NCI-H774 (cell line): ENCODE measurements at places on chromosomes 4 and X.

- DNase-seq, result no peak
Observed at GRCh38 chr4:71663780-71664179, 120.1 kb downstream of the GC start.

DNA sequence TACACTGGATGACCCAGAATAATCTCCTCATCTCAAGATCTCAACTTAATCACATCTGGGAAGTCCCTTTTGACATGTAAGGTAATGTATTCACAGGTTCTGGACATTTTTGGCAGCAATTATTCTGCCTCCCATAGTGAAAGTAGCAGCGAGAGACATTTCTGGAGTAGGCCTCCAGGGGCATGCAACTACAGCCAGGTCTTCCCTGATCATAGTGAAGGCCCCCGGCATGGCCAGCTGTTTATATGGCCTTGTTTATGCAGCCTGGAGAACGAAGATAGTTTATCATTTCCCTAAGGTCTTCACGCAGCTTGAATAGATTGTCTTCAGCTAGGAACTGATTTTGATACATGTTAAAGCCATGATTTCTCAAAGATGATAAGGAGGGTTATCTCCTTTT is 139.9 kb downstream of the RNF150 start:
- DNase-seq, result no peak

DNA sequence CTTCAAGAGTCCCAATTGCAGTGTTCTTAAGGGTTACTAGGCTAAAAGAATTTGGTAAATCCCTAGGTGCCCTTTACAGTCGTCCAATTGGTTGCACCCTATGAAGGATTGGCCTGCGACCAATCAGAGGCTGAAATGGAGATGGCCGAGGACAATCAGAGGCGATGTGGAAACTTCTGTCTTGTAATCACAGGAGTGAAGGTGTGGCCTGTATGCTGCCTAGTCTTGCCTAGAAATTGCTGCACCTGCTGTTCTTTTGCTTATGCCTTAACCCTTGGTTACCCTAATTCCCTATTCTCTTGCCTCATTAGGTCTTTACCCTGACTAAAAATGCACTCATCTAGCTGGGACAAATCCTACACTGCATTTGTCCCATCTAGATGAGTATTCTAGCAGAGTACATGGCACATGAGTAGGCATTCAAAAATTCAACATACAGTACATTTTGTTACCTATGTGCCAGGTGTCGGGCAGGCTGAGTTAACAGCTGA is 1.0 kb upstream of the DCK start:
- DNase-seq, result peak; percentile 14

DNA sequence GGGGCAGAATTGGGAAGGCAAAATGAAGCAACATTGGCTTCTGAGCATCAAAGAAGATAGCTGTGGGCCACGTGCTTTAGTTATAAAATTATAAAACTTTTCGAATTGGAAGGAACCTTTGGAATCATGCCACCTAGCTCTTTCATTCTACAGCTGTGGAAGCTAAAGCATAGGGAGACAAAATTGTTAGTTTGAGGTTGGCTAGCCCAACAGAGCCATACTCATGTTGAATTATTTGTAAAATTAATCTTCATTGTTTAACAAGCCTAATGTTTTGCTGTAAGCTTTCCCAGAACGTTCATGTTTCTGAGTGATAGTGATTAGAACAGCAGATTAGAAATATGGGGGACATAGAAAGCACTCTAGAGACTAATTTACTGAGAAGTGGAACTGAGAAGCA is 35.9 kb downstream of the HHIP start:
- no peak for DNase-seq

GRCh38 chrX:27575565-27575964 is 14.6 kb upstream of the DCAF8L2 start:
- no peak for DNase-seq

DNA sequence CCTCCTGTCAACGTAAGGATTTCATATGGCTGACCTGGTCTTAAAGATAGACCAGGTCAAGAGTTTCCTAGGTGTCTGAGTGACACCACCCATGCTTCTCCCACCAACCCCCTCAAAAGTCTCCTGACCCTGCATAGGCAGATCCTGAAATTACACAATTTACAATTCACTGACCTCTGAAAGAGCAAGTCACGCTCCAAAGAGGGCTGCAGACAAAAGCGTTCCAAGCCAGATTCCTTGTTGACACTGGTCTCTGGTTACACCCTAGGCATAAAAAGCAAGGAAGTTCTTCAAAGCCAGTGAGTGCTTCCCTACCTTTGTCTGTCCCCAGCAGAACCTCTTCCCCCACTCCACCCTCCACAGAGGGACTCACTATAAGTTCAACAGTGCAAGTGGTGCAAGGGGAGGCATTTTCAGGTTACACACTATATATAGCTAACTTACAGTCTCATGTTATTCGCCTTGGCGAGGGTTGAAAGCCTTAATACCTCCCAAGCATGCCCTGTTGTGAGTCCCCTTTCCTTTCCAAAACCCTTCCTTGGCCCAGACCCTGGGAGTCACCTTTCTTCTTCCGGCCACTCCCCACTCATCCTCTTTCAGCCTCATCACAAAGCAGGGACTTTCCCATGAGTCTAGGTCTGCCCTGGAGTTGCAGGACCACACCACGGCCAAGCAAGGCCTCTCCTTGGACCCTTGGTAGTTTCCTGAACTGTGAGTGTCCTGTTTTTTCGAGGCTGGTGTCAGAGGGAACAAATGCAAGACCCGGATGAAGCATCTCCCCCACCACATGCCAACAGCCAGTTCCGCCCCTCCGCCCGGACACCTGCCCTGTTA is 58.0 kb upstream of the KLF3 start:
- DNase-seq, result peak; percentile 13

DNA sequence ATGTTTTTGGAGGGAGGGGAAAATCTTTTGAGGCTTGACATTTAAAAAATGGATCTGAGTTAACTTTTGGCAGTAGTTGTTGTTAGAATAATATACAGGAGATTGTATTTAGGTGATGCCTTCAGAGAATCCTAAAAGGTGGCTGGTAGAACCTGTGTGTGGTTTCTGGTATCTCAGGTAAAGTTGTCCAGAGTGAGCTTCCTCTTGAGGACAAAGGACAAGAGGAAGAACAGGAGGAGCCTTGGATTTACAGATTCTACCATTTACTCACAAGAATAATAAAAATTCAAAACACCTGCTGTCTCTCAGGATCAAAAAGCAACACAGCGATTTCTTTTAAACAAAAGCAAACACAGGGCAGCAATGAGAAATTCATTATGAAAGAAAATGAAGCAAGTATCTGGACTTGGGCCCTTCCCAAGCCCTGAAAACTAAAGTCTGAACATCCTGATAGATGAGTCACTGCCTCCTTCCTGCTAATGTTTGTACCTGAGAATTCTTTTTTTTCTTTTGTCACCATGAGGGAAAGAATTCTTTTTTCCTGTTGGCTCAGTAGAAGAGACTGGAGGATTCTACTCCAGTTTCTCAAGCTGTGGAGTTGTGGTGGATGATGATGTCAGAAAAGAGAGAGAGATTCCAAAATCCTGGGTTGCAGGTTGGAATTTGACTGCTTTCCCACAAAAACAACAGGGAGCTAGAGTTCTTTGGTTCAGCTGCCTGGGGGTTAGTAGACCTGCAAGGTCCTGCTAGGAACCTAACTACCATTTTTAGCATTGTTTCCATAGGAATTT is 31.5 kb upstream of the RAPGEF2 start:
- DNase-seq, result no peak

- no peak for DNase-seq
Observed at GRCh38 chr4:52298444-52298843, 247.3 kb downstream of the SPATA18 start.

- DNase-seq, result no peak
Observed at GRCh38 chr4:75545526-75545925, 10.3 kb upstream of the ODAPH start.

DNA sequence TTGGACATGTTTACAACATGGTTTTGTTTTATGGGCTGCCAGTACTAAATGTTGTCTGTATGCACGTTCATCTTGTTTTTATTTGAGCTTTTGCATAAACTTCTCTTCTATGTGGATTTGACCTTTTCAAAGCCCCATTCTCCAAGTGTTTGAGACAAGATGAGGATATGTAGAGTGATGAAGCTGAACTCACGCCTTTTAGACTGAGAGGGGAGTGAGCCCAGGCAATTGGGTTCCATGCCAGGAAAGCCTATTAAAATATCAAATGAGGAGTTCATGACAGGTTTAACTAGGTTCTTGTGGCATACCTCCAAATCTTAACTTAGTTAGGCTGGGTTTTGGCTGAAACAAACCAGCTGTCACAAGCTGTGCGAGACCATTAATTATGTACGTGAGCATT is 170.4 kb upstream of the LDB2 start:
- DNase-seq, result no peak

- DNase-seq, result no peak
Observed at GRCh38 chr4:82650868-82651267, 89.1 kb upstream of the TMEM150C start.

- DNase-seq, result no peak
Observed at GRCh38 chr4:123397144-123398065, 810 bp downstream of the SPRY1 start.

GRCh38 chr4:530017-530781 is 31.2 kb downstream of the PIGG start:
- DNase-seq, result no peak

DNA sequence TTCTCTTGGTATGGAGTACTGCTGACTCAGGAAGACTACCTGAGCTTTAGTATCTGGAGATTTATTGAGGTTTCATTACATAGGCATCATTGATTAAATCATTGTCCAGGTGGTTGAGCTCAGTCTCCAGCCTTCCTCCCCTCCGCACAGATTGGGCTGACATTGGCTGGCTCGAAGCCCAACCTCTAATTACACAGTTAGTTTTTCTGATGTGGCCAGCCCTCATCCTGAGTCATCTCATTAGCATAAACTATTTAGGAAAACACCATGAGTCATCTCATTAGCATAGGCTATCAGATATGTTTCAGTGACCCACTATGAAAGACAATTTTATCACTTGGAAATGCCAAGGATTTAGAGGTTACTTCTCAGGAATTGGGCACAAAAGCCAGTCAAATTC is 93.9 kb upstream of the ANKRD50 start:
- DNase-seq, result no peak

DNA sequence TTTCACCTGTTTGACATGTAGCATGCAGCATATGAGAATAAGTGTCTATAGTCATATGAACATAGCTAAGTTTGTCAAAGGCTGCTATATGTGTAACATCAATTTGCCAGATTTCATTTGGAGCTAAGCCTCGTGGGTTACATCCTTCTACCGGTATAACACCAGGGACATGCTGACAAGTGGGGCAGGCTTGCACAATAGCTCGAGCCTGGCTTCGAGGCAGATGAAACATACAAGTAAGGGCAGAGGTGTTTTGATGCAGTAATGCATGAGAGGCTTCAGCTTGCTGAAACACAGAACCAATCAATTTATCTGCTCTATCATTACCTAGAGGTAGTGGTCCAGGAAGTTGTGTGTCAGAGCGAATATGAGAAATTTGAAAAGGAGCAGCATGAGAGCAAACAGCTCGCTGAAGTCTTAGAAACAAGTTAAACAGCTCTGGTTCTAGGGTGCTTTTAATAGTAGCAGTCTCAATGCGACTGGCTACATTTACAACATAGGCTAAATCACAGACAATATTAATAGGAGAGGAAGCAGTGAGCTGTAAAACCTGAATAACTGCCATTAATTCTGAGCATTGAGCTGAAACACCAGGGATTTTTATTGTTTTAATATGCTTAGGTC is 14.9 kb upstream of the UGDH start:
- DNase-seq, result no peak

- DNase-seq, result no peak
Observed at GRCh38 chr4:32826169-32826568, 2106.0 kb downstream of the PCDH7 start.
